ENCODE measurements at places on chromosomes 6 and 20. TPM values are rescaled to one million over a fixed set of nuclear protein-coding genes. Genes with fewer than 3 reads are reported as not detected.

Gene GSTA1
- not detected for total RNA-seq

Gene GRIK2
- 3.7 TPM for total RNA-seq

Gene MAP3K4
- total RNA-seq: 22.8 TPM

Gene NKAIN2
- not detected for total RNA-seq

Gene FKBP1C
- total RNA-seq: 0.32 TPM

Gene POLH
- 6.1 TPM for total RNA-seq

Gene RRP36
- 50.9 TPM for total RNA-seq

Gene C2
- total RNA-seq: 15.4 TPM

Gene TULP1
- not detected for total RNA-seq

Gene ULBP2
- total RNA-seq: not detected

Gene PPP1R11
- total RNA-seq: 50.7 TPM

Gene C6orf58
- total RNA-seq: not detected

Gene PSMB9
- total RNA-seq: 16.9 TPM

Gene HLA-DPA1
- total RNA-seq: 41.9 TPM
